GM13977 (cell line): ENCODE measurements at places on chromosomes 1 and 21.
A peak's percentile ranks its signal among the peaks of the same experiment; 100 is the strongest.

DNA sequence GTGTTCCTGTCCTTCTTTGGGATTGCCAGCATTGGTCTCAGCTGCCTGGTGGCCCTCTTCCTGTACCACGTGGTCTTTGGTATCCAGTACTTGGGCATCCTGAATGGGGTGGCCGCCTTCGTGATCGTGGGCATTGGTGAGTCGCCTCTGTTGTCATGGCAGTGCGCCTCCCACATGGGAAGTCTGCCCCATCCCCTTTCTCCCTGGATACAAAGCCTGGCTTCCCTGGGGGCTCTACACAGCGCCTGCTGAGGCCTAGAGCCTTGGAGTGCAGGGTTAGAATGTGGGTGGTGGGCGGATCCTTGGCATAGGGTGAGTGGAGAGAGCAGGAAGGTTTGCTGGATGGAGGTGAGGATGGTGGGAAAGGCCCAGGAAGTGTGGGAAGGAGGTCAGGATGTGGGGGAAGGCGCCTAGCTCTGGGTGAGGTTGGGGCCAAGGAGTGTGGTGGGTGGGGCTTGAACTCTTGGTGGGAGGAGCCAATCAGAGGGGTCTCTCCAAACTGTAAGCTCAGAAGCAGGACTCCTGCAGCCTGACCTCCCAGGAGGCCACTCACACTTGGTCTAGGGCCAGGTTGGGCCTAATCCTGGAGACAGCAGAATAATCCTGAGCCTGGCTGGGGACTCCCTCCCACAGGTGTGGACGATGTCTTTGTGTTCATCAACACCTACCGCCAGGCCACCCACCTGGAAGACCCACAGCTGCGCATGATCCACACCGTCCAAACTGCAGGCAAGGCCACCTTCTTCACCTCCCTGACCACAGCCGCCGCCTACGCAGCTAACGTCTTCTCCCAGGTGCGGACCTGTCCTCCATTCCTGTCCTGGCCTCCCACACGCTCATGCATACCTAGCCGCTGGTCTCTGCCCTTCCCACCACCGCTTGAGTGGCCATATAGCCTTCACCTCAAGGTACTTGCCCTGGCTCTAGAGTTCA lies 36.7 kb downstream of the DISP3 start:
- no peak for DNase-seq

- DNase-seq: no peak
These were observed 3.1 kb downstream of the ACADM start for GRCh38 chr1:75727571-75727970.

GRCh38 chr1:3109355-3109754 lies 40.4 kb downstream of the PRDM16 start:
- DNase-seq: no peak

GRCh38 chr1:239711768-239712167 lies 325.4 kb downstream of the CHRM3 start:
- no peak for DNase-seq

DNA sequence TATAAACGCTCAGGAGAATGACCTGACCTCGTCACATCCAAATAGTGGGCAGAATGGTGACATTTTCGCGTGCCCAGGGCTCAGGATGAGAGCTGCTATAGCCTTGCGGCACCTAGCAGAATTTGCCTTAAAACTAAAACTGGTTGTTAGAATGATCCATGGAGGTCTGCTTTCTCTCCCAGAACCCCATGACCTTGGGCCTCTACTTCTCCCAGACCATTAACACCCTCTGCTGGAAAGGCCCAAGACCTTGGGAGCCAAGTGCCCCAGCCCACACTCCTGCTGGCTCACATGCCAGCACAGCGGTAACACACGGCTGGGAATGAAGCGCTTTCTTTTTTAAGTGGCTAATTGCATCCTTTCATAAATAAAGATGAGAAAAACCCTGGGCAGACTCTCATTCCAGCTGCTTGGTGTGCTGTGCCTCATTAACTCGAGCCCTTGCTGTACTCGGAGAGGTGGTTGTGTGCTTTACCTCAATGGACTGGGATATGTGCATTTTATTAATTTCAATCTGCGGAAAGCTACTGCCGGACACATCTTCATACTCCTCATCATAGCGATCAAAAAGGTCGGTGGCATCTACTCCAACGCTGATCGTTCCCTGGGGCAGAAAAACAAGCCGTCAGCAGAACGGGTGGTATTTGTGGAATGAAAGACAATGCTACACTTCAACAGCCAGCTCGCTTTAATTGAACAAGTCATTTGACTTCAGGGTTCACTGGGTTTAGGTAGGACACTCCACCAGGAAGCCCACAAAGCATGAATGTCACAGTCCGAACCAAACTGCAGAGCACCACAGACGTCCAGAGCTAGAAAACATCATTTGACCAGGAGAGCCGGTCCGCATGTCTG lies 29.0 kb downstream of the THAP3 start:
- DNase-seq: no peak

DNA sequence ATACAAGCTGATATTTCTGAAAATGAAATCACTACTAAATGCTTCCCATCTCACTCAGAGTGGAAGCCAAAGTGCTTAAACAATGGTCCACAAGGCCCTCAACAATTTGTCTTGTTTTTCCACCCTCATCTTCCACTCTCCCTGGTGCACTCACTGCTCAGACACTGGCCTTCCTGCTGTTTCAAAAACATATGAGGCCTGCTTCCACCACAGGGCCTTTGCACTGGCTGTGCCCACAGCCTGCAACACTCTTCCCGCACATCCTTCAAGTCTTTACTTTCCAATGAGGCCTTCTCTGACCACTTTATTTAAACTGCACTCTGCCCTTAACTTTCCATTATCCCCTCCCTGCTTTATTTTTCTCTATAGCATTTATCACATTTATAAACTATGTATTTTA lies 53.8 kb downstream of the SYNJ1 start:
- DNase-seq: no peak

DNA sequence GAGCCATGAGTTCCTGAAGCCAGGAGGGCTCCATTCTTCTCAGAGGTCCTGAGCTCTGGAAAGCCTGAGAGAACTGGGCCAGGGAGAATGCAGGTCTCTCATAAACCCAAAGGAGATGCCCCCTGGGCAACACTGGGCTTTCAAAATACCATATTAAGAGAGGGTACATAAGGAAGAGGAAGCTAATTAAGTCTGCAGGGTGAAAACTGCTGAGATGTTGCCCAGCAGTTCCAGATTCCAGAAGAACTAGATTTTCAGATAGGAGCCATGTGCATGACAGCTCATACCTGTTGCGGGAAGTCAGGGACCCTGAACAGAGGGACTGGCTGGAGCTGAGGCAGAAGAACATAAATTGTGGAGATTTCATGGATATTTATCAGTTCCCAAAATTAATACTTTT lies 40.9 kb downstream of the CYP4A11 start:
- no peak for DNase-seq

DNA sequence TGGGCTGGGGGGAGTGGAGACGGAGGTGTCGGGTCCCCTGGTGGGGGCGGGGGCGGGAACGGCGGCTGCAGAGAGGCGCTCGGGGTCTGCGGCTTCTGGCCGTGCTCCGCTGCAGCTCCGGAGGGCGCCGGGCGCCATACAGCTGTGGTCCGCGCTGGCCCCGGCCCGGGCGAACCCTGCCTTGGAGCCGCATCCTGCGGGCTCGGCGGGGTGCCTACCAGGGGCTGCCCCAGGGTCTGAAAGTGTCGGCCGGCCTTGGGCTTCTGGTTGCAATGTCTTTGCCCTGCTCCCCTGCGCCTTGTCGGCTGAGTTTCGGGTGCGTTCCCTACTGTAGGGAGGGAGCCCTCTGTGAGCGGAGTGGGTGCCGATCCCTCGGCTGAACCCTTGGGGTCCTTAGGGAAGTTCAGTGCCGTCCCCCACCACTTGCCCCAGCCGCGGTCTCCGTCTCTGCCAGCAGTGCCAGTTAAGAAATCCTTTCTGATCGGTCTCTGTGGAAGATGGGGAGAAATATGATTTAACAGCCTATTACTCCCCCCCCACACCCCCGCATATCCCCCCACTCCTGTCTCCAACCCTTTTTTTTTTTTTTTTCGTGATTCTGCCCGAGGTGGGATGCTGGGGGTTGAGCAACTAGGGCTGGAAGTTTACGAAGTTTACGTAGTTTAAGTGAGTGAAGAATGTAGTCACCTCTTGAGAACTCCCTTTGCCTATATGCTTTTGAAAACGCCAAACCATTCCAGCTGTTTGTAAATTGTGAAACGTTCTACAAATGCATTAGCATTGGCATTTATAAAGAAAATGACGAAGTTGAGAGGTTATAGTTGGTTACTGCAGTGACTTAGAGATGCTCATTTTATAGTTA lies 588 bp downstream of the NEXN start:
- DNase-seq: peak; percentile 43

GRCh38 chr1:152186556-152187285 lies 27.7 kb upstream of the RPTN start:
- no peak for DNase-seq

- DNase-seq: no peak
These were observed 6.3 kb upstream of the SYNJ1 start for GRCh38 chr21:32733990-32734613.

DNA sequence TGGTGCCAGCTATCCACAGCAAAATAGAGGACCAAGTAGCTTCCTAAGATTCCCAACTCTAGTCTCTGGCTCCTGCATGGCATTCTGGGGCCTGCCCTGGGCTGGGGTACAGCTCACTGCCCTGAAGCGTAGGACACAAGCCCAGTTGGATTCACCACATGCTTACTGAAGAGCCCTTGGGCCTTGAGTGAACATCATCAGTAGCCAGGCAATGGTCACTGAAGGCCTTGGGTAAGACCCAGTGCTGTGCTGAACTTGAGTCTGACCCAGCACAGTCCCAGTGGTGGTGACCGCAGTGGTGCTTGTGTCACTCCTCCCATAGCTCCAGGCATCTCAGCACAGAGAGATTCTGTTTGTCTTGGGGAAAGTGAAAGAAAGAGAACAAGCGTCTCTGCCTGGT lies 7.7 kb upstream of the LCE3A start:
- no peak for DNase-seq

DNA sequence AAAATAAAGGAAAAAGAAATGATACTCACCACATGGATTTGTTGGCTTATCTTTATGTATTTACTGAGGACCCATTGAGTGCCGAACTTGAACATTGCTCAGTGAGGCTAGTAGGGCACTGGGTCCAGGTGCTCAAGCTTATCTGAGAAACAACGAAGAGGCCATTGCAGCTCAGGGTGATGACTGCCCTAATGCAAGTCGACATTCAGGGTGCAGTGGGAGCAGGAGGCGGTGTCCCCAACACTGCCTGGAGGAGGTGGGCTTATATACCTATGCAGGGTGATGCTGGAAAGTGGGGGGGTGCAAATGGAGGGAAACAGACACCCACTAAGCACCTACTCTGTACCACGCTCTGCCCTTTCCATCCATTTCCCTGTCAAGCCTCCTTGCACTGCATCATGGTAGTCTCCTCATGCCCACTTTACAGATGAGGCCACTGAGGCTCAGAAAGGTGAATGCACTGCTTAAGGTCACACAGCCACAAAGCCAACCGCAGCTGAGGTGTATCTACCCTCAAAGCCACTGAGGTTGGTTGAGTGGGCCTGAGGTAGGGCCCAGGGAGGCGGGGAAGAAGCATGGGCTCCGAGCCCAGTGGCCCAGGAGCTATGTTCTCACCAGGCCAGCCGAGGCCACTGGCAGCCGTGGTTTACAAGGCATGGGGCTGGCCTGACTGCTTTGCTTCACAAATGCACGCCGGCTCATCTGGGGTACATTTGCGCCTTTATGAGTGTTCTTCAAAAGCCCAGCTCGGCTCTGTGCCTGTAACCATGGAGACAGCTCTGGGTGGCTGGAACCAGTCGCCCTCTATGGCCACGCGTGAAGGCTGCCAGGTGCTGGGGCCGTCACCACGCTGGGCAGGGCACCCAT lies 103.8 kb downstream of the EPHB2 start:
- DNase-seq: no peak

GRCh38 chr1:185263780-185264179 lies 53.3 kb downstream of the IVNS1ABP start:
- no peak for DNase-seq

DNA sequence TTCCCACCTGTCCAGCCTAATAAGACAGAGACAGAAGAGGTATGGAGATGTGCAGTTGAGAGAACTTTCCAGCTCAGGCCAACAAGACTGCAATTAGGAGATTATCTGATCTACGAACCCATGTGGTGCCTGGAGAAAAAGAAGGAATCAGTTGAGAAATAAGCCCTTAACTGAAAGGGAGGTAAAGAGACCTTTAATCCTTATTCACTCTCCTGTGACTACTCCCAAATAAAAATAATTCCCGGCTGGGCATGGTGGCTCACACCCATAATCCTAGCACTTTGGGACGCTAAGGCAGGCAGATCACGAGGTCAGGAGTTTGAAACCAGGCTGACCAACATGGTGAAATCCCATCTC lies 31.9 kb upstream of the SARS1 start:
- DNase-seq: no peak

GRCh38 chr1:106975944-106976343 lies 80.5 kb upstream of the PRMT6 start:
- no peak for DNase-seq

- no peak for DNase-seq
These were observed 24.6 kb upstream of the LYPLAL1 start for GRCh38 chr1:219149009-219149577.

DNA sequence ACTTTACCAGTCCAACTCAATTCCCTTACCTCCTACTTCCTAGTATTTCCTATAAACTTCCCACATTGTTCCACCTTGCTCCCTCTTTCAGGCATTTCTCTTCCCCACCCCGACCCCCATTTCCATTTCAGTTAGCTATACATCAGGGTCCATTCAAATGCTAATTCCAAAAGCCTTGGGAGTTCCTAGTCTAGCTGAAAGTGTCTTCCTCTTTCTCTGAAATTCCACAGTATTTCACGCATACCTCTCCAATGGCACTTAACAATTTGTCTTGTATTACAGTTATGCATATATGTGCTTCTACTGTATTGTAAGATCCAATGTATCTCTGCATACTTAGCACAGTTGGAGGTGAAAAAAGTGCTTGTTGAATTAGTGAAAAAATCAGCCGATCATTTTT lies 94.9 kb downstream of the ZNF644 start:
- no peak for DNase-seq

GRCh38 chr1:240021709-240022108 lies 70.0 kb upstream of the FMN2 start:
- DNase-seq: no peak

DNA sequence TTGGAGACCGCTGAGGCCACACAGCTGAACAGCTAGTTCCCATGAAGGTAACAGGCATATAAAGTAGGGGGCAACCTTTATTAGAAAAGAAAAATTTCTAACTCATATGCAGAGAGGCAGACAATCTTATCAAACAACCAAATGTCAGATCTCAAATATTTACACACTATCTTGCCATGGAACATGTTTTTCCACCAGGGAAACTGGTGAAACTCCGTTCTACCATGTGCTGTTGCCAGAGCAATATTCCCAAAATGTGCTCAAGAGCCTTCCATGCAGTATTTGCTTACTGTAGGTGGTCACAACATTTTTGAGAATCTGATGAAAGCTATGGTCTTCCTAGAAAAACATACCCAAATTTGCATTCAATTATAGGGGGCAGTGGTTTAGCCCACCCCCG lies 143.4 kb upstream of the MAGI3 start:
- no peak for DNase-seq

GRCh38 chr1:24384251-24385090 lies 29.1 kb downstream of the STPG1 start:
- peak; percentile 58 for DNase-seq

GRCh38 chr1:147472966-147473732 lies 68.2 kb upstream of the BCL9 start:
- no peak for DNase-seq

- DNase-seq: no peak
These were observed 671.0 kb upstream of the ADGRL2 start for GRCh38 chr1:81129776-81130175.
